ENCODE measurements at places on chromosomes 3 and 15.
A peak's percentile ranks its signal among the peaks of the same experiment; 100 is the strongest.

DNA sequence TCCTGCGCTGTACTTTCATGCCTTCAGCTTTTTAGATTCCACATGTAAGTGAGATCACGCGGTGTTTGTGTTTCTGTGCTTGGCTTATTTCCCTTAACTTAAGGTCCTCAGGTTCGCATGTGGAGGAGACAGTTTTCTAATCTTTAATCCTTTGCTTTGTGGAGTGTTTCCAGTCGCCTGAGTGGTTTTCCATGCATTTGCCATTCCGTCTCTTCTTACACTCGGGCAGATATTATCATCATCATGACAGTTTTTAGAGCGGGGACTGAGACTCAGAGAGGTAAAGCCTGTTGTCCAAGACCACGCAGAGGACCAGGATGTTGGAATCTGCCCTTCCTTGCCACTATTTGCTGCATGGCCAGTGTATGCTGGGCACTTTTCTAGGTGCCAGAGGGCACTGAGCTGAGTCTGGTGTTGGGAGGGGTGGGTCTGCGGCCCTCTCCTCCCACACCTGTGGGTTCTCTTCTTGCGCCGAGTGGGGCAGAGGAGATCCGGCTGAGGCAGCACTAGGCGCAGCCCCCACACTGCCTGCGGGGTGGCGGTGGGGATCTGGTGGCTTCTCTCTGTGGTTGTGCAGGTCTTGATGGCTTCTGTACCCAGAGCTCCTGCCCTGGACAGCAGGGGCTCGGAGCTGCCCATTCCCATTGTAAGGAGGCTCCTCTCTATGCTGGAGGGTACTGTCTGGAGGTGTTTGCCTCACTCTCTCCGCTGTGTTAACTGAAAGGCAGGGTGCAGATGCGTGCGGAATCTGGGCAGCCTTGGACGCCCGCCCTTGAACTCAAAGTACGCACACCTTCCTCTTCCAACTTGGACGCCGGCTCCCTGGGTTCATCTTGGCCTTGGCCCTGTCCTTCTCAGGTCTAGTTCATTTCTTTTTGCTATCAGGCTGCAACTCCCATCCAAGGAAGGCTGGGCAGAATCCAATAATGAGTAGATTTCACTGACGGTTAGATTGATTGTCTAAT lies 156.0 kb upstream of the RGMA start:
- no peak overlapping the region for H3K27ac ChIP-seq
- H3K27me3 ChIP-seq = no peaks in the 10 kb centered on the region
- no peak for DNase-seq
- no peaks in the 10 kb centered on the region for H3K36me3 ChIP-seq
- no peaks in the 10 kb centered on the region for H3K4me1 ChIP-seq

DNA sequence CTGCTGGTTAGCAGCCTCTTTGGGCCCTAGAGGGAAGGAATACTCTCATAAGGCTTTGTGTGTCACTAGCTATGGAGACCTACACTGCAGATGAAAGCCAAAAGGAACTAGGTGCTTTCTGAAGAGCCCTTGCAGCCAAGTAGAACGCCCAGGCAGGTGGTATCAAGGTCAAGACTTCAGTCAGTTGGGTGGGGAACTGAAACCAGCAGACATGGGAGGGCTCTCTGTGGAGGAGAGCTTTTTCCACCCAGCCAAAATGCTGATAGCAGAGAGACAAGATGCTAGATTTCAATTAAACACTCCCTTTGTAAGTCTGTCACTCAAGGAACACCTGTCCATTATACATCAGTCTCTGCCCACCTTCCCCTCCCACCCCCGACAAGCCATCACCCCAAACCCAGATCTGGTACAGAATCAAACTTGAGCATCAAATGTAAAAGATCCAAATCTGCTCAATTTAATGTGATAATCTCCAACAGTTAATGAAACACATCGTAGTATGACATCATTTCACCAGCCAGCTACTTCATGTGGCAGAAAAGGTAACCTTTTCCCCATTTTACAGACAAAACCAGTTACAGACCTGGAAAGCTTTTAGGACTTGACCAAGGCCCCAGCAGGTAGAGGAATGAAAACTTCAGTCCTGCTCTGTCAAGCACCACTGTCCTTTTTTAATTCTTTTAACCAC lies 14.6 kb downstream of the MRPS25 start:
- no peaks in the 10 kb centered on the region for H3K36me3 ChIP-seq
- DNase-seq = no peak
- no peak overlapping the region for H3K4me3 ChIP-seq
- no peaks in the 10 kb centered on the region for H3K4me1 ChIP-seq
- no peaks in the 10 kb centered on the region for H3K27me3 ChIP-seq
- H3K27ac ChIP-seq = peak overlapping the region; percentile 11

- no peak for DNase-seq
- no peak overlapping the region for H3K4me3 ChIP-seq
- no peak overlapping the region for H3K27ac ChIP-seq
- no peaks in the 10 kb centered on the region for H3K36me3 ChIP-seq
Measured at GRCh38 chr3:137763594-137763938, 549 bp upstream of the SOX14 start.

- H3K36me3 ChIP-seq = no peaks in the 10 kb centered on the region
- no peak for DNase-seq
- H3K4me1 ChIP-seq = no peaks in the 10 kb centered on the region
- H3K27ac ChIP-seq = no peak overlapping the region
- peaks cover 12% of the 10 kb centered on the region for H3K27me3 ChIP-seq
Measured at GRCh38 chr15:97729270-97729669, 231.2 kb upstream of the ARRDC4 start.

DNA sequence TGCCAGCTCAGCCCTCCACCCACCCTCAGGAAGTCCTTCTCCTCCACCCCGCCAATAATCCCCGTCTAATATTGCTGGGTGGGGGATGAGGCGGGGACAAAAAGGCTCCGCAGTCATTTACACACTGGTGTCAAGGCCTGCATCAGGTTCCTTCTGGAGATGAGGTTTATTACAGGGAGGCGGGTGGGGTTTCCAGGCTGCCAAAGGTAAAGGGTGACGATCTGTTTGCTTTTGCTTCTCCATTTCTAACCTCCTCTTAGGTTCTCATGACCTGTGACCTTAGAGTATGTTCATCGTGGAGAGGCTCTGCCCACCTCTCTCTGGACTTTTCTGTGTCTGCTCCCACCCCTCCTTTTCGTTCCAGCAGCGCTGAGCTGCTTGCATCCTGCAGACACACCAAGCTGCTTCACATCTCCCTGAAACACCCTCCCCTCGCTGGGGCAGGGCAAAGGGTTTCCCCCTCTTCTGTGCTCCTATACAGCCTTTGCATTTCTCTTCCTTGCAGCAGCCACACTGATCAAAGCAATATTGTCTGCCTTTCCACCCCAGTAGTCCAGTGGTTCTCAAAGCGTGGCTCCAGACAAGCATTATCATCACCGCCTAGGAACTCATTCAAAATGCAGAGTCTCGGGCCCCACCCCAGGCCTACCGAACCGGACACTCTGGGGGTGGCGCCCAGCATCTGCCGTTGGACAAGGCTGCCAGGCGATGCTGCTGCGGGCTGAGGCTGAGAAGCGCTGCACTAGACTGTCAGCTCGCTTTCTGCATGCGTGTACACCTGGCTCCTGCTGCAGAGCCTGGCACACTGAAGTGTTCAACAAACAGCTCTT lies 26.6 kb downstream of the CA12 start:
- no peak overlapping the region for H3K4me3 ChIP-seq
- H3K27ac ChIP-seq = peak overlapping the region; percentile 44
- H3K36me3 ChIP-seq = no peaks in the 10 kb centered on the region
- H3K27me3 ChIP-seq = no peaks in the 10 kb centered on the region
- no peaks in the 10 kb centered on the region for H3K4me1 ChIP-seq

- H3K4me3 ChIP-seq = no peak overlapping the region
- H3K27ac ChIP-seq = no peak overlapping the region
- H3K36me3 ChIP-seq = no peaks in the 10 kb centered on the region
- no peak for DNase-seq
Measured at GRCh38 chr3:53694666-53695323, 151.4 kb downstream of the CHDH start.

DNA sequence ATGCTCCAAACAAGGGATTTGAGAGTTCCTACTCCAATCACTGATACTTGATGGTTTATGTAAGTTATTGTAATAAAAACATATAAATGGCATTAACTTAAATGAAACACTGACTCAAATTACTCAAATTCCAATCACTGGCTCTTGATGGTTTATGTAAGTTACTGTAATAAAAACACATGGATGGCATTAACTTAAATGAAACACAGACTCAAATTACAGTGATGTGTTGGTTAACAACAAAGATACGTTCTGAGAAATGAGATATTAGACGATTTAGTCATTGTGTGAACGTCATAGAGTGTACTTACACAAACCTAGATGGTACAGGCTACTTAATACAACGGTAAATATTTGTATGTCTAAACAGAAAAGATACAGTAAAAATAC lies 6.6 kb downstream of the MOBP start:
- H3K4me1 ChIP-seq = no peaks in the 10 kb centered on the region
- no peak for DNase-seq
- H3K36me3 ChIP-seq = no peaks in the 10 kb centered on the region
- no peaks in the 10 kb centered on the region for H3K27me3 ChIP-seq
- H3K27ac ChIP-seq = no peak overlapping the region

- no peaks in the 10 kb centered on the region for H3K27me3 ChIP-seq
- no peaks in the 10 kb centered on the region for H3K4me1 ChIP-seq
- DNase-seq = no peak
- H3K4me3 ChIP-seq = no peak overlapping the region
- no peaks in the 10 kb centered on the region for H3K36me3 ChIP-seq
Measured at GRCh38 chr3:81702126-81702525, 59.3 kb downstream of the GBE1 start.

DNA sequence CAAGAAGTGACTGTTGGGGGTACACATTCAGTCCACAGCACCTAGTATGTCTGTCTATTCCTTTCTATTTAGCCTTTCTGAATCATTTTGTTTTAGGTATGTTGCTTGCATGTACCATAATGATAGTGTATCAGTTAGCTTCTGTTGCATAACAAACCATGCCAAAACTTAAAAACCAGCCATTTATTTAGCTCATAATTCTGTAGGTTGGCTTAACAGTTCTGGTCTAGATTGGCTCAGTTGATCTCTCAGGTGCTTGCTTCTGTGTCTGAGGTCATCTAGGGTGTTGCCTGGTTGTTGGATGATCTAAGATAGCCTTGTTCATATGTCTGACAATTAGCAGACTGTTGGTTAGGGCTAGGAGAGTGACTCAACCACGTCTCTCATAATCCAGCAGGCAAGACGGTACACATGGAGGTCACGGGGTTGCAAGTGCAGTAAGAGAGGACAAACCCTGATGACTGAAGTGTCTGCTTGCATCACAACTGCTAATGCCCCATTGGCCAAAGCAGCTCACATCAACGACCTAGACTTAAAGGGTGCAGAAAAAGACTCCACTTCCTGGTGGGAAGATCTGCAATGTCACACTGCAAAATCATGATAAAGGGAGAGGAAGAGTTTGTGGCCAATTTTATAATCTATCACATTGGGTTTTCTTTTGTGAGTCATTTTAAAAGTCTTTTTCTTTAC lies 6.8 kb upstream of the PDCD6IP start:
- H3K27me3 ChIP-seq = no peaks in the 10 kb centered on the region
- H3K36me3 ChIP-seq = no peaks in the 10 kb centered on the region
- H3K4me3 ChIP-seq = no peak overlapping the region
- peak overlapping the region; percentile 51 for H3K27ac ChIP-seq

- no peak for DNase-seq
- no peaks in the 10 kb centered on the region for H3K27me3 ChIP-seq
- no peak overlapping the region for H3K27ac ChIP-seq
- H3K4me3 ChIP-seq = no peak overlapping the region
Measured at GRCh38 chr3:30864836-30865235, 29.6 kb downstream of the GADL1 start.
